ENCODE measurements at places on chromosomes 13 and 19.

DNA sequence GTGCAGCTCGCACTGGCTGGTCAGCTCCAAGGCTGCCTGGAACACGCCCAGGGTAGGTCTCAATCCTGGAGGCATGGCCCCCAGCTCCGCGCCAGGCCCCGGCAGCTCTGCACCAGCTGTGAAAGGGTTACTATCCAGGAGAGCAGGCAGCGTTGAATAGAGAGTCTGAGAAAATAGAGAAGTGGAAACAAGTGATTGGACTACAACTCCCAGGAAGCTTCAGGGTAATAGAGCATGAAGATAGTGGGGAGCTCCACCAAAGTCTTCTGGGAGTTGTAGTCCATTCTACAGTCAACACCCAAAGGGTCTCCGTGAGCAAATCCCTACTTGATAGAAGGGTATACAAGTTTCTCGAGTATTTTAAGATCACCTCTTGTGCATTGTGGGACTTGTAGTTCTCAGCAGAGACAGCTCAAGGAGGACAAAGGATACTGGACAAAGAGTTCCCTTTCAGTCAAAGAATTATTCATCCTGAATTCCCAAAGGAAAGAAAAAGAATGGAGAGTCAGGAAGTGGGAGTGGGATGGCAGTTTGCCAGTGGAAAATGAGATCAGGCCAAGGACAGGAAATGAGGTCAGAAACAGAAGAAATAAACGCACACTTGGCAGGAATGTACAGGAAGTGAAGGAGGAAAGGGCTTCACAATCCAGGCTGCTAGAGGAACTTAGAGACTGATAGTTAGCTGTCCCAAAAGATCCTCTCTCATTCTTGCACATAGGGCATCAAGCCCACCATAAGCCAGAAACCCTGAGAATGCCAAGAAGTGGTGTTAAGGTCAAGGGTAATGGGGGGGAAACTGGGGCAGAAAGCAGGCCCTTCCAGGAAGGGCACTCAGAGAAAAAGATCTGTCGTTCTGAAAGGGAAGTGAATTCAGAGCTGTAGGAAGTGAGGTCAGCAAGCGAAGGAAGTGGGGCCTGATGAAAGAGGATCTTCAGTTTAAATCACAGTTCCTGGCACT, 5.5 kb upstream of the MAMSTR start:
- DNase-seq: peak; percentile 94

- no peak for DNase-seq
Measured at GRCh38 chr13:76516586-76516985, 369.6 kb downstream of the KCTD12 start.

DNA sequence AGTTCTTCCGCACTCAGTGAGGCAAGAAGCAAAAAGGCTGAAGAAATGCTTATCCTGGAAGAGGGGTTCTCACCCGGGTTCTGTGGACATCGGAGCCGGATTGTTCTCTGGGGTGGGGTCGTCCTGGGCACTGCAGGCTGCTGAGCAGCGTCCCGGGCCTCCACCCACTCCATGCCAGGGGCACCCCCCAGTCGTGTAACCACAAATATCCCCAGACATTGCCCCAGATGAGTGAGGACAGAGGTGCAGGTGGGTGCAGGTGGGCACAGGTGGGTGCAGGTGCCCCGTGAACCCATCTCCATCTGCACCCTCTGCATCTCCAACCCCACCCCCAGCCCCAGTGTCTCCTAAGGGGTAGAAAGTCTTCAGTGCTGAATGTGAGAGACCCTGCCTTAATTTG, 67.5 kb downstream of the GNG7 start:
- DNase-seq: no peak

- no peak for DNase-seq
Measured at GRCh38 chr13:51784097-51784496, 19.9 kb downstream of the DHRS12 start.

GRCh38 chr13:98478189-98479129, 98.4 kb downstream of the STK24 start:
- DNase-seq: no peak

GRCh38 chr13:108155185-108156106, 59.9 kb downstream of the LIG4 start:
- peak; percentile 92 for DNase-seq

GRCh38 chr19:30722186-30722585, 350.0 kb downstream of the ZNF536 start:
- no peak for DNase-seq
